Hepatocyte (in vitro differentiated cells): ENCODE measurements at places on chromosomes 2 and 18. TPM values are rescaled to one million over a fixed set of nuclear protein-coding genes. Genes with fewer than 3 reads are reported as not detected.

ACMSD gene
- total RNA-seq = 6.5 and 8.6 TPM in 2 replicates

- peak; percentile 55 for DNase-seq
- no peaks in the 10 kb centered on the region for H3K36me3 ChIP-seq
- no peak overlapping the region for H3K4me3 ChIP-seq
Measured at GRCh38 chr2:73920577-73921545, 5.8 kb upstream of the DGUOK start.

- no peaks in the 10 kb centered on the region for H3K27me3 ChIP-seq
- H3K4me1 ChIP-seq = no peaks in the 10 kb centered on the region
- no peak overlapping the region for H3K4me3 ChIP-seq
- no peaks in the 10 kb centered on the region for H3K36me3 ChIP-seq
- peak overlapping the region; percentile 18 for H3K27ac ChIP-seq
- DNase-seq = peak; percentile 30
Measured at GRCh38 chr2:150188800-150189199, 298.7 kb downstream of the RND3 start.

ANTXR1 gene
- total RNA-seq = 24.5 and 34.7 TPM in 2 replicates

DNA sequence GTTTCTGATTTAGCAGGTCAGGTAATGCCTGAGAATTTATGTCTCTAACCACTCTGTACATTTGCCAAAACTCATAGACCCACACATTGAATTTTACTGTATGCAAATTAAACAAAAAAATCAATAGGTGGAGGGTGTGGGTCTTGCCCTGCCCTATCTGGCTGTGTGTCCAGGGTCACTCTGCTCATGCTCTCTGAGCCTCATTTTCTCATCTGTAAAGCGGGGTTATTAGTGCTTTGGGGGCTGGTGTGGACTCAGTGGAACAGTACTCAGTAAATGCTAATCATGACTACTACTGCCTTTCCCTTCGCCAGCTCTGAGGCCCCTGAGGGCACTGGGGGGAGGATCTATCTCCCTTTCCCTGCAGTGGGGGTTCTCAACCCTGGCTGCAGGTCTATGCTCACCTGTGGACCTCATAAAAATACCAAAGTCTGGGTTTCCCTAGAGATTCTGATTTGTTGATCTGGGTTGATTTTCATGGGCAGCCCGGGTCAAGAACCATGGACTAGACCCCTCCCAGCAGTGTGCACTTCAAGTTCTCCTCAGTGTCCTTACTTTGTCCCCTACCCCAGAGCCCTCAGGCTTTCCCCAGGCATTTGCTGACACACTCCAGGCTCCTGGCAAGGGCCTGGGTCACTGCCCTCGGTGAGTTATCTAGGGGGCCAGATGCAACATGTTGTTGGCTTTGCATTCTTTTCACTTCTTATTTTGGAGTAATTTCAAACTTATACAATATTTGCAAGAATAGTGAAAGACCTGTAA is 27.5 kb downstream of the MTHFD2 start:
- no peak for DNase-seq
- no peaks in the 10 kb centered on the region for H3K4me1 ChIP-seq
- H3K27me3 ChIP-seq = no peaks in the 10 kb centered on the region

DNA sequence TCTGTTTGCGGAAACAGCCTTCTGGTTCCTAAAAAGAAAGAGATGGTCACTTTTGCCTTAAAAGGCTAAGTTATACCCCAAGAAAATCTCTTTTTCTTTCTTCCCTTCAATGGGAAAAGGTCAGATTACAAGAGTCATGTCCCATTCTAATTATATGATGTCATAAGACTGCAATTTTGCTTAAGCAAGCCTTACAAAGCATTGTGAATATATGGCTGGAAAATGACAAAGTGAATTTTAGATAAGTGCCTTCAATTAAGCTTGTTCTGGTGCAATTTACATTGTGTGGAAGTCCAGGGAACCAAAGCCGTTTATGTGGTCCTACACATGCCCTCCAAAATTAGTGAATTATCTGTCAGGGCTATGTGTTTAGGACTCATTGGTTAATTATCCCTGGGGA is 7.6 kb upstream of the BMP10 start:
- H3K27me3 ChIP-seq = no peaks in the 10 kb centered on the region
- H3K4me3 ChIP-seq = no peak overlapping the region
- no peak overlapping the region for H3K27ac ChIP-seq
- no peak for DNase-seq
- H3K4me1 ChIP-seq = peaks cover 5% of the 10 kb centered on the region

GRCh38 chr18:22368021-22368420 is 49.7 kb downstream of the CTAGE1 start:
- no peaks in the 10 kb centered on the region for H3K36me3 ChIP-seq
- no peak for DNase-seq
- no peak overlapping the region for H3K27ac ChIP-seq
- H3K4me1 ChIP-seq = no peaks in the 10 kb centered on the region
- H3K4me3 ChIP-seq = no peak overlapping the region

TET3 gene
- 11.5 and 14.5 TPM in 2 replicates for total RNA-seq

DNA sequence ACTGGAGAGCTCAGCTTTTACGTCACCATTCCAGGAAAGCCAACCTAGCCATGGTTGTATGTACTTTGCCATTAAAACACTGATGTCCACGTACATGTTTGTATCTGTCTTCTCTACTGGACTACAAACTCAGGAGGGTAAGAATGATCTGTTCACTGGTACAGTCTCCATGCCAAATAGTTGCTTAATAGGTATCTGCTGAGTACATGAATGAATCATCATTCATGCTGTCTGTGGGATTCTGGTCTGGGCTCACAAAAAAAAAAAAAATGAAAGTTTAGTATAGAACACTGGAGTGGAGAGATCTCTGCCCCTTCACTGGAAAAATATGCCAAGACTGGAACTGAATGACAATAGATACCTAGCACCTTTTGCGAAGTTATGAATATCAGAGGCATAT is 102.6 kb upstream of the ITGA4 start:
- DNase-seq = no peak
- no peak overlapping the region for H3K27ac ChIP-seq
- no peak overlapping the region for H3K4me3 ChIP-seq
- H3K27me3 ChIP-seq = no peaks in the 10 kb centered on the region
- H3K4me1 ChIP-seq = no peaks in the 10 kb centered on the region

CSRNP3 gene
- total RNA-seq = 8.1 and 14.0 TPM in 2 replicates

DNA sequence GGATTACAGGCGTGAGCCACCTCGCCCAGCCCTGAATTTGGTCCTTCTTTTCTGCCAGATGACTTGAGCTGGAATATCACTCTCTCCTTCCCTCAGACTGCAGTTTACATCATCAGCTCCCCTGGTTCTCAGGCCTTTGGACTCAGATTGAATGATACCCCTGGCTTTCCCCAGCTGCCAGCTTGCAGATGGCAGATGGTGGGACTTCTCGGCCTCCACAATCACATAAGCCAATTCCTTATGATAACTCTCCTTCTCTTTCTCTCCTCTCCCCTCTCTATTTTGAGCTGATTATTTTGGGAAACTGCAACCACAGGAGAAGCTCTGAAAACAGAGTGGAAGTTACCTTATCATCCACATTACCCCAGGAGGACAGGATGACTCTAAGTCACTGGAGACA is 33.4 kb upstream of the ATP8B1 start:
- no peaks in the 10 kb centered on the region for H3K36me3 ChIP-seq
- no peak overlapping the region for H3K27ac ChIP-seq
- no peak overlapping the region for H3K4me3 ChIP-seq
- no peak for DNase-seq
- peaks cover 3% of the 10 kb centered on the region for H3K4me1 ChIP-seq
- no peaks in the 10 kb centered on the region for H3K27me3 ChIP-seq

DNA sequence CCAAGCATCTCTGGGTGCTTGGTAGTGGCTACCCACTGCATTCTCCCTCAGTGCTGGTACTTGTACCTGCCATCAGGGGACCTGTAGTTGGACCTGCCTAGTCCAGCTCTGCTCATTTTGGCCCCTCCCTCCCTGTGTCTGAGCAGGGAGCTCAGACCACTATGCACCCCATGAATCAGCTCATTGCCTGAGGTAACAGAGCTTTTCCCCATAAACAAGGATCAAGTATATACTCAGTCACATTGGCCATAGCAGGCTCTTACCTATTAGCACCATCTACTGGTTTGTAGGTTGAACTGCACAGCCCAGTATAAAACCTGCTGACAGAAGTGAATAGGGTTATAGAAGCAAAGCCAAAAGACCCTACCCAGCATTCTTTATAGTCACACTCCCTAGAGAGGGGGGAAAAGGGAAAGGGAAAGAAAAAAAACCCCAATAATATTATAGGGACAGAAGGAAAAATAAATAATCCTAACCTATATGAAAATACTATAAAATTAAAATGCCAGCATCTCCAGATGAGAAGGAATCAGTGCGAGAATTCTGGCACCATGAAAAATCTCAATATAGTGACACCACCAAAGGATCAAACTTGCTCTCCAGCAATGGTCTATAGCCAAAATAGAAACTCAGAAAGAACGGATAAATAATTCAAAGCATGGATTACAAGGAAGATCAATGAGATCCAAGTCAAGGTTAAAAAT is 6.9 kb upstream of the FLACC1 start:
- H3K27ac ChIP-seq = no peak overlapping the region
- H3K36me3 ChIP-seq = no peaks in the 10 kb centered on the region
- H3K27me3 ChIP-seq = no peaks in the 10 kb centered on the region
- H3K4me3 ChIP-seq = no peak overlapping the region
- no peaks in the 10 kb centered on the region for H3K4me1 ChIP-seq
- peak; percentile 49 for DNase-seq

GREB1L gene
- 13.8 and 16.8 TPM in 2 replicates for total RNA-seq

CENPO gene
- total RNA-seq = 8.2 and 14.6 TPM in 2 replicates

GRCh38 chr2:134745023-134745422 is 26.2 kb upstream of the TMEM163 start:
- no peaks in the 10 kb centered on the region for H3K36me3 ChIP-seq
- peaks cover 4% of the 10 kb centered on the region for H3K27me3 ChIP-seq
- H3K4me3 ChIP-seq = no peak overlapping the region

- H3K4me3 ChIP-seq = no peak overlapping the region
- DNase-seq = no peak
- H3K27me3 ChIP-seq = no peaks in the 10 kb centered on the region
- peaks cover 4% of the 10 kb centered on the region for H3K4me1 ChIP-seq
Measured at GRCh38 chr18:47166294-47166693, 9.9 kb downstream of the IER3IP1 start.

ADD2 gene
- 1.2 and 2.4 TPM in 2 replicates for total RNA-seq

GRCh38 chr2:85840091-85840490 is 48.7 kb downstream of the ST3GAL5 start:
- H3K27me3 ChIP-seq = no peaks in the 10 kb centered on the region
- no peaks in the 10 kb centered on the region for H3K4me1 ChIP-seq
- DNase-seq = no peak
- H3K27ac ChIP-seq = no peak overlapping the region
- no peak overlapping the region for H3K4me3 ChIP-seq
- H3K36me3 ChIP-seq = no peaks in the 10 kb centered on the region
